D721Med (cell line): ENCODE measurements at places on chromosomes 7 and 10.

DNA sequence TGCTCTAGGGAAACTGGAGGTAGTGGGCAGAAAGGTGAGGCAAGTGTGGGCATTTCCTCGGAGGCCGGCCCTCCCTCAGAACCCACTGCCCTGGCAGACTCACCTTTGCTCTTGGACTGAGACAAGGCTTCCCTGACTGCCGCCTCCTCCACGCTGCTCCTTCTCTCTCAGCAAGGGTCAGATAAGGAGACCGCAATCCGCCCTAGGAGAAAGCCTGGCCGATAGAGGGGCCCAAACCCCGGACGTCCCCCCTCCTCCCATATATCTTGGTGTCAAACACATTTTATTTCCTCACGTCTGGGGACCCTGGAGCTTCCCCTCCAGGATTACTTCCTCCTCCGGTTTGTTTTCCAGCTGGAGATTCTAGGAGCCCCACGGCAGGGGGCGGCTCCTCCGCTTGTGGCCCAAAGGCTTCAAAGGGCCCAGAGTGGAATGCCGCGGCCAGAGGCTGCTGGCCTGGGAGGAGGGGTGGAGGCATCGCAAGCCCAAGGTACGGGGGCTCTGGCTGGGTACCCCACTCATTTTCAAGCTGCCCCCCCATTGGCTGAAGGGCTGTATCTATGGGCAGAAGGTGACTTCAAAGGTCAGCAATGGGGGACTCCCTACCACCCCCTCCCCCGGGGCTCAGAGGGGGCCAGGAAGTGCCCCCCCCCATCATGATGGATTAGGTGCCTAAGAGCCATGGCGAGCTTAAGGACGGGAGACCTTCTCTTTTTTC, 31.7 kb upstream of the LBX1 start:
- no peak for DNase-seq

GRCh38 chr10:29756451-29756850, 121.7 kb upstream of the SVIL start:
- no peak for DNase-seq

GRCh38 chr7:129914536-129915272, 38.1 kb downstream of the UBE2H start:
- DNase-seq: no peak

- no peak for DNase-seq
These were observed 22.3 kb upstream of the TSPAN33 start for GRCh38 chr7:129122078-129122750.
